ENCODE measurements at places on chromosomes 3 and 15.
A peak's percentile ranks its signal among the peaks of the same experiment; 100 is the strongest.

GRCh38 chr15:92421976-92422375 lies 28.3 kb downstream of the ST8SIA2 start:
- no peak for DNase-seq

GRCh38 chr3:15367059-15367458 lies 34.7 kb upstream of the SH3BP5 start:
- DNase-seq: no peak

- DNase-seq: no peak
Measured at GRCh38 chr15:48968066-48968465, 4.3 kb upstream of the SHC4 start.

GRCh38 chr3:67076607-67077006 lies 78.5 kb downstream of the KBTBD8 start:
- DNase-seq: no peak

- DNase-seq: no peak
Measured at GRCh38 chr15:73328149-73328820, 40.5 kb downstream of the HCN4 start.

DNA sequence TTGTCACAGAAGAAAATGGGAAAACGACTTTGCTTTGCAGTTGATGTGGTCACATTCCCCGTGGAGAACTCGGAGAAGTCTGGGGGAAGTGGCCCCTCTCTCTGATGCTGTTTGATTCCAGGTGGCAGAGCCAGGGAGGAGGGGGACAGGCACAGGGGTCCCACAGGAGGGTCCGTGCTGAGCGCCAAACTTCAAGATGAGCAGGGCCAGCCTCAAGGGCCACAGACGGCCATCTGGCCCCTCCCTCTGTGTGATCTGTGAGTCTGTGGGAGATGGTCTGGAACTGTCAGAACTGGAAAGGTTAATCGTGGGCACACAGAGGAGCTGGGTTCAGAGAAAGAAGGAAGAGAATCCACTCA lies 23.1 kb upstream of the CORO2B start:
- no peak for DNase-seq

DNA sequence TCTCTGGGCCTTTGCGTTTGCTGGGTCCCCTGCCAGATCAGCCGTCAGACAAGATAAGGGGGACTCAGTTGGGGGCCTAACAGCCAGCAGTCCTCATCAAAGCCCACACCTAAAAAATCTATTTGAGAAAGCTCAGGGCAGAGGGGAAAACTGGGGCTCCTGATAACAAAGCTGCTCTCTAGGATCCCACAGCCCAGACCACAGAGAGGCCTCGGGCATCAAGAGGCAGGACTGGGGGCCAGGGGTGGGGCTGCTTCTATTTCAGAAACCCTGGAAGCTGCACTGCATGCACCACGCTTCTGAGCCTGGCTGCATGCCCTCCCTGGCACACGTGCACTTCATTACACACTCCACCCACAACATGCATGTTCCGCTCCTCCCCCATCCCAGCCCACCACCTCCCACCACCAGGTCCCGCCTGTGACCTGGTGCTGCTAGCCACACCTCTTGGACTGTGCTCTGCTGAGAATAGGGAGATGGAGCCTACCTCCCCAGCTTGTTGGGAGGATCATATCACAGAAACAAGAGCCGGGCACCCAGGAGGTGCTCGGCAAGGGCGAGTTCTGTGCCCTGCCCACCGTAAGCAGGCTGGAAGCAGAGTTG lies 26.6 kb downstream of the FBLN2 start:
- peak; percentile 45 for DNase-seq

- DNase-seq: no peak
Measured at GRCh38 chr15:90337256-90337655, 14.8 kb upstream of the ZNF774 start.

GRCh38 chr15:58440158-58440910 lies 8.5 kb downstream of the LIPC start:
- DNase-seq: no peak

DNA sequence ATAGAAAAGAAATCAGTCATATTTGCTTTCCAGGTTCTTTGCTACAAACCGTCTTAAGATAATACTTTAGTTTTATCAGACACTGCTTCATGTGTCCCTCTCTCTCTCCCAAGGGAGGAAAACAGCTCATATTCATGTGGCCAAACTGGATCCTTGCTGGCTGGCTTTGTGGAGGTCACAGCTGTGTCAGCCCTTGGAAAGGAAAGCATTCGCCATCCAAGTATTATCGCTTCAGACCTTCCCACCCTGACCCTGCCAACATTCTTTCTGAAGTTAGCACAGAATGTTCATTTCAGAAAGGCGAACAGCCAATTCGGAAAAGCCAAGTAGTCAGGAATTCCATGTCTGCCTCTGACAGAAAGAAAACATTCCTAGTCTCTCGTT lies 213.6 kb downstream of the FEZF2 start:
- DNase-seq: peak; percentile 17

- peak; percentile 57 for DNase-seq
Measured at GRCh38 chr15:29571792-29572431, 250.4 kb downstream of the TJP1 start.

DNA sequence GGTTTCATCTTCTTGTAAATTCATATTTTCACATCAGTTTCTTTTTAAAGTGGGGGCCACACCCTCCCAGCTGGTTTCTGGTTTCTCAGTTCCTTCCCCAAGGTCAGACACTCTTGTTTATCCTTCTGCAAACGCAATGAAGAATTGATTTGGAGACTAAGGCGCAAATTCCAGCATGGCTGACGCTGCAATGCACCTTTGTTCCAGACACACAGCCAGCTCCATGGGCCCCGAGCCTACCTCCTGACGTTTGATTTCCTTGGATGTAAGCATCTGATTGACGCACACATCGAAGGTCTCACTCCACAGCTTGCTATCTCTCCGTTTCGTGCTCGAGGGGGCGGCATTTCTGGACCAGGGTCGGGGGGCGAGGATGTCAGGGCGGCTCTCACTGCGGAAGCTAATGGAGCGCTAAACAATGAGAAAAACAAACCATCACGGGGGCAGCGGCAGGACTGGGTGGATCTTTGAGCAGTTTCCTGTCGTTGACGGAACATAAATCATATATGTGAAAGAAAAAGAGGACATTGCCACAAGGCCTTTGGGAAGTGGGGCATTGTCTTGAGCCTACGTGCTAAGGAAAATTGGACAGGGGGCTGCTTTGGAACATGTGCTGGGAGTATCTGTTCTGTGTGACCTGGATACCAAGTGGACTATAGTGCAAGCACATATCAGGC lies 46.9 kb downstream of the ARHGEF3 start:
- peak; percentile 34 for DNase-seq

- no peak for DNase-seq
Measured at GRCh38 chr15:89656116-89656815, 999 bp upstream of the KIF7 start.

- DNase-seq: peak; percentile 93
Measured at GRCh38 chr3:194003114-194004057, 132.6 kb upstream of the HES1 start.

DNA sequence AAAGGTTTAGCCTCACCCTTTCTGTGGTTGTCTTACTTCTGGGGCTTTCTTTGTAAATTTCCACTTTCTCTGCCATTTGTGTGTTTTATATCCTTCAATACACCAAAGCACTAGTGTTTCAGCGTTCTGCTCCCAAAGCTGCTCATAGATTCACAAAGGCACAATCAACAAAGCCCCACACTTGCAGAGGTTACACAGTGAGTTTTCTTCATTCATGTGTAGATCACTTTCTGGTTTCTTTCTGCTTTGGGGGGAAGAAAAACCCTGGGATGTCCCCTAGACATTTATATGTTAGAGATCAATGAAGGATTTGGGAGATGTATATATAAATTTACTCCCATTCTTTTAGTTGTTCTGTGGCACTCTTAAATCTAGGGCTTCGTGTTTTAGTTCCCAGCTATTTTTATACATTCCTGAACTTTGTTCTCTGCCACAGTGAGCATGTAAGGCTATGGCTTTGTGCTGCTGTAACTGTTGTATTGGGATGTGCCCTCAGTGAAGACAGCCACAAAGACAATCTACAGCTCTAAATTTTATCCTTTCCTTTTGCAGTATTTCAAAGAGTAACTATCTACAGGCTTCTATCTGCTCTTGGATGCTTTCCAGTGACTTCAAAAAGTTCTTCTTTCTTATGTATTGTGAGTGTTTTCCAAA lies 636.5 kb downstream of the ZBBX start:
- DNase-seq: no peak

DNA sequence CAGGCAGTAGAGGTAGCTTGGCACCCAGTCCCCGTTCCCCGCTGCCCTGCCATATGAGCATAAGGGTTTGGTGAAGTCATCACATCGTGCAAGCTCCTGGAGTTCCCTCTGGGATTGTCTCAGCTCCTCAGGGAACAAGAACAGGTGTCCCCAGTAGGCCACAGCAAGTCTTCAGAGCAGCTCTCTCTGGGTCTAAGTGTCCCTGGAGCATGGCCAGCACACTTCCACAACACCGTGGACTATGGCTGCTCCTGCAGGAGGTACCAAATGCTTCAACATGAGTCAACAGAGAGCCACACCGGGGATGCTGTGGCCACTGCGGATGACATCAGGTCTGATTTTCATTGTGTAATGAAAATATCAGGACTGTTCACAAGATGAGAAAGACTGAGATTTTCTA lies 23.1 kb downstream of the ABHD6 start:
- no peak for DNase-seq

- DNase-seq: no peak
Measured at GRCh38 chr3:115187149-115187757, 40.2 kb upstream of the ZBTB20 start.

- DNase-seq: no peak
Measured at GRCh38 chr15:70453766-70454165, 309.6 kb downstream of the UACA start.

GRCh38 chr3:178837512-178837911 lies 234.1 kb downstream of the ZMAT3 start:
- DNase-seq: no peak

GRCh38 chr3:69145688-69146087 lies 23.3 kb upstream of the LMOD3 start:
- no peak for DNase-seq

DNA sequence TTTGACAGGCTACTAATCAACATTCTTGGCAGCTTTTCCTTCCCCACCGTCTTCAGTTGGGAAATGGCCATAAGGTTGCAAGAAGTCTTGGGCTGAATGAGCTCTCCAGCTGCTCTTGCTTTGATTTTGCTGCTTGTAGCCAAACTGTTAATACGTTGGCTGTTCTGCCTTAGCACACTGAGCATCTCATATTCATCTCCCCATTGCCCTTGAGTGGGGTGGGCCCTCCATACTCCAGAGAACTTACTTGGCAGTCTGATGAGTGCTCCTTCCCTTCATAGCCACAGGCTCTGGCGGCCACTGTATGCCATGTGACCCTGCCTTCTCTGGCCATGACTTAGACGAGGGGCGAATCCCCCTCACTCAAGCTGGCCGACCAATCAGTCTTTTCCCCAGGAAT lies 25.8 kb upstream of the PAQR5 start:
- DNase-seq: no peak

DNA sequence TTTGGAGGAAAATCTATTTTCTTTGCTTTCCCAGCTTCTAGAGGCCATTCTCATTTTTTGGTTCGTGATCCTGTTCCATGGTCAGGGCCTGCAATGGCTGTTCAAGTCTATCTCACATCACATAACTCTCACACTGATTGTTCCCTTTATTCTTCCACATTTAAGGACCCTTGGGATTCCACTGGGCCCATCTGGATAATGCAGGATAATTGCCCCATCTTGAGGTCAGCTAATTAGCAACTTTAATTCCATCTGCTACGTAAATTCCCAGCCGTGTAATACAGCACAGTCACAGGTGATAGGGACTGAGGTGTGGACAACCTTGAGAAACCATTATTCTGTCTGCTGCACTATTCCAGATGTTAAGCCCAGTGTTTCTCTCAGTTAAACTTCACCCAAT lies 311.6 kb upstream of the CNTN4 start:
- DNase-seq: no peak

- no peak for DNase-seq
Measured at GRCh38 chr3:12613250-12613649, 50.7 kb downstream of the RAF1 start.

- no peak for DNase-seq
Measured at GRCh38 chr3:47404431-47404876, 23.6 kb downstream of the PTPN23 start.

GRCh38 chr3:126456766-126457388 lies 18.8 kb downstream of the ZXDC start:
- DNase-seq: no peak

DNA sequence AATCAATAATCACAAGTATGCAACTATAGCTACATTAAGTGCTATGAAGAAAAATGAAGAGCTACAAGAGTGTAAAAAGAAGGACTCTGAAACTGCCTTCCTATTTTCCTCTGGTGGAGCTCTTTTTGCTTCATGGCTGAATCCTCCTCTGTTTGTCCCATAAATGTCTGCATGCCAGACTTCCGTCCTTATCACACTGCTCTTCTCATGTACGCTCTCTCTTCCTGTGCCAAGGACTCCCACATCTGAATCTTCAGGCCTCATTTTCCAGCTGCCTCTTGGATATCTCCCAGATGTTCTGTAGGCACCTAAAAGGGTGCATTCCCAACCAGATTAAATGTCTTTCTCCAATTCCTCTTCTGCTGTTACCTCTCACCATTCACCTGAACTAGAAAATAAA lies 123.7 kb downstream of the MECOM start:
- DNase-seq: no peak

DNA sequence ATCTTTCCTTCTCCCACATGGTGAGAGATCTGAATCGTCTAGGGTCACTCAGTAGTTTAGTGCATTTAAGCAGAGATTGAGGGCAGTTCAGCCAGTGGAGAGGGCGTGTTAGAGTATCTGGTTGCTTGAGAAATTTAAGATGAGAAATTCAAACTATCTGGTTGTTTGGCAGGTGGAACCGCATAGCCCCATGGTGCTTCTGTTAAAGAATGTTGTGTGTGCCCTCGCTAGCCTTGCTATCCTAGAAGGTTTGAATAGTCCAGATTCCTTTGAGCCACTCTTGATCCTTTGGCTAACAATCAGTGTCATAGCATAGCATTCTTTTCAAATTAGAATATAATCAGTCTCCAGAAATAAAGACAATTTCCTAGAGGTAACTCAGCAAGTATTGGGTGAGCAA lies 32.1 kb downstream of the ABHD17C start:
- no peak for DNase-seq

- no peak for DNase-seq
Measured at GRCh38 chr15:87962428-87962827, 294.1 kb downstream of the NTRK3 start.

- no peak for DNase-seq
Measured at GRCh38 chr3:16114429-16114828, 60.1 kb upstream of the GALNT15 start.

Measured in mucosa of descending colon (tissue), 3 donors.